Fibroblast of skin of scalp (primary cell): ENCODE measurements at places on chromosomes 3 and 15.

DNA sequence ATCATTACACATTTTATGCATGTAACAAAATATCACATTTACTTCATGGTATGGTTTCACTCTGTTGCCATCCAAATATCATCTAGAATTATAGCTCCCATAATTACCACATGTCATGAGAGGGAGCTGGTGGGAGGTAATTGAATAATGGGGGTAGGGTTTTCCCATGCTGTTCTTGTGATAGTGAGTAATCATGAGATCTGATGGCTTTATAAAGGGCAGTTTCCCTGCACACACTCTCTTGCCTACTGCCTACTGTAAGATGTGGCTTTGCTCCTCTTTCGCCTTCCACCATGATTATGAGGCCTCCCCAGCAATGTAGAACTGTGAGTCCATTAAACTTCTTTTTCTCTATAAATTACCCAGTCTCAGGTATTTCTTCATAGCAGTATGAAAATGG is 123.4 kb downstream of the SATB1 start:
- DNase-seq = peak; percentile 1

- DNase-seq = no peak
Measured at GRCh38 chr3:161208931-161209330, 12.2 kb upstream of the NMD3 start.

DNA sequence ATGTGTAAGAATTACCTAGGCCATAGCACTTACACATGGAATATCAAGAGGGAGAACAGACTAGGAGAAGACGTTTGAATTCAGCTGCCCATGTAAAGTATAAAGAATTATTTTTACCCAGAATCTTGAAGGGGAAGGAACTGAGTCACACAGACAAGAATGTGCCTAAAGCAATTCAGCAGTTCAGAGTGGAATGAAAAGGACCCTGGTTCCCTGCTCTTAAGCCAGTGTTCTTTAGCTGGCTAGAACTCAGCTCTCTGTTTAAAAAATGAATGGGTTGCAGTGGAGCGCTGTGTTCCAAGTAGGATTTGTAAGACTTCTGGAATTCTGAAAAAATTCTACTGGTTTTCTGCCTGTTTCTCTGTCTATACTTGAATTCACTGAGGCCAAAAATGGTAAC is 440.2 kb downstream of the LPP start:
- peak; percentile 96 for DNase-seq

GRCh38 chr3:183074261-183074660 is 25.0 kb downstream of the MCCC1 start:
- DNase-seq = no peak

DNA sequence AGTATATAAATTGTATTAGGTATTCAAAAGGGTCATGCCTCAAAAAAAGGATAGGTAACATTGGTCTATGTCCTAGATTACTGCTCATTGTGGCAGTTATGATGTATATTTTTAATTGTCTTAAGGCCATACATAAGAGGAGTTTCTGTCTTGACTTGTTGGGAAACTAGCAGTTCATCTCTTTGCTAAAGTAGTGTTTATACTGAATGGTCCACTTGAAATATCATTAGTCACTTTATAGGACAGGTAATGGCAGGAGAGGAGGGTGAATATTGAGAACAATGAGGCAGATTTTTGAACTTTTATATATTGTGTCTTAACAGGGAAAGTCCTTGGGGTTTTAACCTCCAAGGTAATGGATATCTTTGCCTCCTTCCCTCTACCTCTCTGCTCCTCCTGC is 58.4 kb downstream of the TP63 start:
- no peak for DNase-seq

GRCh38 chr3:84783281-84783680 is 175.5 kb upstream of the CADM2 start:
- DNase-seq = no peak

DNA sequence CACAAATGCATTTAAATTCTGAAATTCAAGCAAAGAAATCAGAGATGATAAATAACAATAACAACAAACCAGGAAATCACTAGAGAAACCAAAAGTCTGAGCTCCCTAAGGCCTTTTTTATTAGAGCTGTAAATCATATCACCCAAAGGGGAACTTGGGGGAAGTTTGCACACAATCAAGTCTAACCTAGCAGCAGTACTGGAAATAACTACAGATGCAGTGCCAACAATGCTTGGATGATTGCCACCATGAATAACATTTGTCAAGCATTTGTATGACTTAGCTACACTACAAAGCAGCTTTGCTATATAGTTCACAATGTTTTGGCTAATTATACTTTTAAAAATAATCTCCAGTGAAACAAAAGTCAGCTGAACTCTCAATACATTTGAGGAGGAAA is 27.8 kb downstream of the SHQ1 start:
- DNase-seq = peak; percentile 56

- peak; percentile 86 for DNase-seq
Measured at GRCh38 chr3:182327196-182327681, 466.1 kb upstream of the ATP11B start.

DNA sequence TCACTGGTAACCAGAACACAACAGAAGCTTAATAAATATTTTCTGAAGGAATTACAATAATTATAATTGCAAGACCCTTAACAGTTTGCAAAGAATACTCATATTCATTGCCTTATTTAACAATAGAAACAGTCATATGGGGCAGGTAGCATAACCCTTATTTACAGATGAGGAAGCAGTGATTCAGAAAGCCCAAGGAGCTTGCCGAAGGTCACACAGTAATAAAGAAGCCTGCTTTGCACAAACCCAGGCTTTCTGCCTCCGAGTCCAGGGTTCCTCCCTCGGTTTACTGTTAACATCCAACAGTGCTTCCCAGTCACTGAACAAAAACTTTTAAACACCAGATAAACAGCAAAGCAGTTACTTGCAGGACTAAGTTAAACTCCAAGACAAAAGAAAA is 35.3 kb downstream of the SRGAP3 start:
- no peak for DNase-seq

DNA sequence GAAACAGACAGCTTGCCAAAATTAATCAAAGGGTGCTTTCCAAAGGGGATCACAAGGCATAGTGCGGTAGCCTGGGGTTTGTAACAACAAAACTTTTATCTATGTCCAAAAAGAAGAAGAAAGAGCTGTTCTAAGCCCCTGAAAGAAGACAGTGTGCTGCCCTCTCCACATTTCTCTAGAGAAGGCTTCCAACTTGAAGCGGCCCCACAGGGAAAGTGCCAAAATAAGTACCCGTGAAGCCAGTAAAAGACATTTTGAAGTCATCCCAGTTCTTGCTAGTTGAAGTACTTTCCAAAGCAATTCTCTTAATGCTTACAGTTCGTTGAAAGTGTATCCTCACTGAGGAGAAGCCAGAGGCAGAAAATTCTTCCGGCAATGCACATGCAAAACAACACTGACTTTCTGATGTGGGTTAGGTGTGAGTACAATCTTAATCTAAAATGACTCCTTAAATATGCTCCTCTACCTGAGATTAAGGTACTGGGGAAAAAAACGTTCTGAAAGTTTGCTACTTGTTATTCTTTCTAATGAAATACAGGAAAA is 21.3 kb downstream of the GPR15 start:
- DNase-seq = no peak

GRCh38 chr15:72758182-72758581 is 25.4 kb downstream of the ADPGK start:
- peak; percentile 97 for DNase-seq

DNA sequence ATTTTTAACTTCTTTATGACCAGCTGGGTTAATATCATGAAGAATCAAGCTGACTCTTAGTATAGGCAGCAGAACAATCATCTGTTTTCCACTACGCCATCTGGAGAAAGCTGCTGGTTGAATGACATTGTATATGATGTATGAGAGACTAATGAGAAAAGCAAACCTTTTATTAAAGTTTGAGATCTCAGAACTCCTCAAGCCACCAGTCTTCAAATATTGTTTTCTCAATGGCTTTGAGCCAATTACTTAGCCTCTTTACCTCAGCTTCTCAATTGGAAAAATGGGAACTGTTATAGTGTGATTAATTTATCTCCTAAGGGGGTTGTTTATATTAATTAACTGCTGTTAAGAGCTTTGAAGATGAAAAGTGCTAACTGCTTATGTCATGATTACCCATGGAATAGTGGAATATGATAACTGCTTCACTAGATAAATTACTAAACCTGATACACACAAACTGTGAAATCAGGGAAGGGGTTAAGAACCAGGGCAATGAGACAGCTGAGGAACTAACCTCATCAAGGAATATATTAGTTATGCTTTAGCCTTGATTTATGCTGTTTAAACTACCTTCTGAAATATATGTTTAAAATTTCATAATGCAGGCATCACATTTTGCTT is 330.1 kb downstream of the SOX2 start:
- DNase-seq = no peak

DNA sequence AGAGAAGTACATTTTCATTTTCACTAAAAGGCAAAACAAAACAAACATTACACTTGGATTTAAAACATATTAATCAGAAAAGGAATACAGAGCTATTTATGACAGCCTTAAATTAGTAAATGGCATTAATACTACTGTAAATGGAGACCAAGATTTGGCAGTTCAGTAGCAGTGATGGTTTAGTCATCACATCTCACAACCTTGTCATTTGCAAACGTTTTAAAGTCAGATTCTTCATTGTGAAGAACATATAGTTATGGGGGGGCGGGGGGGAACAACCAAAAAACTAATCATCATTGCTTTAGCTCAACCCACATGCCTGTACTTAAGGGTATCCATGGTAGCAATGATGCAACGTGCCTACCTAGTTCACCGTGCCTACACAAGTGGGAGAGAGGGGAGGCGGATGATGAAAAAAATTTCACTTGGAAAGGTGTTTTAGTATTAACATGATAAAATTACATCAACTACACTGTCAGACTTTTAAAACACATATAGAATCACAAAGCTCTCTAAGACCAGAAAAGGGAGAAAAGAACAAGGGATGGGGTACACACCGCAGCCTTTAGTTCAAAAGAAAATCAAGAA is 40.1 kb downstream of the DLG1 start:
- no peak for DNase-seq

- DNase-seq = no peak
Measured at GRCh38 chr15:60297047-60297446, 100.7 kb downstream of the ANXA2 start.

- no peak for DNase-seq
Measured at GRCh38 chr15:89848970-89849292, 34.3 kb upstream of the ANPEP start.

DNA sequence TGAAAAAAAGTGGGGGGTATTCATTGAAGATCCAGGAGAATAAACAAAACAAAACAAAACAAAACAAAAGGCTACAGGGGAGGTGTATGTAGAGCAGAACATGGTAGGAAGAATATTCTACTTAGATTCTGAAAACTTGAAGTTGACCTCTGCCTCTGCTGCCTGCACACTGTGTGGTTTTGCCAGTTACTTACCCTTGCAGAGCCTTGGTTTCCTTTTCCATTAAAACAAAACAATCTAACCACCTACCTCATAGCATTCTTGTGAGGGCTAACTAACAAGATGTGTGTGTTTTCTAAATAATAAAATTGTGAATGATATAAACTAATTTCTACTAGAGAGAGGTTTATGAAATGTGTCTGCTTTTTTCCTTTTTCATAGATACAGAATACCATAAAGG is 423.1 kb downstream of the TIGIT start:
- no peak for DNase-seq

GRCh38 chr3:65936908-65937638 is 101.6 kb downstream of the MAGI1 start:
- DNase-seq = no peak

GRCh38 chr15:67013696-67014095 is 51.7 kb upstream of the SMAD3 start:
- peak; percentile 78 for DNase-seq
